ENCODE measurements at places on chromosomes 3 and 15. TPM values are rescaled to one million over a fixed set of nuclear protein-coding genes. Genes with fewer than 3 reads are reported as not detected.

Gene NAA80
- 6.3 TPM for total RNA-seq

GRCh38 chr3:30347679-30348216 is 258.7 kb upstream of the TGFBR2 start:
- DNase-seq = no peak

- no peak for DNase-seq
Observed at GRCh38 chr3:44993471-44994205, 17.6 kb downstream of the EXOSC7 start.

GRCh38 chr3:140093742-140094141 is 158.8 kb downstream of the CLSTN2 start:
- DNase-seq = peak; percentile 46

DNA sequence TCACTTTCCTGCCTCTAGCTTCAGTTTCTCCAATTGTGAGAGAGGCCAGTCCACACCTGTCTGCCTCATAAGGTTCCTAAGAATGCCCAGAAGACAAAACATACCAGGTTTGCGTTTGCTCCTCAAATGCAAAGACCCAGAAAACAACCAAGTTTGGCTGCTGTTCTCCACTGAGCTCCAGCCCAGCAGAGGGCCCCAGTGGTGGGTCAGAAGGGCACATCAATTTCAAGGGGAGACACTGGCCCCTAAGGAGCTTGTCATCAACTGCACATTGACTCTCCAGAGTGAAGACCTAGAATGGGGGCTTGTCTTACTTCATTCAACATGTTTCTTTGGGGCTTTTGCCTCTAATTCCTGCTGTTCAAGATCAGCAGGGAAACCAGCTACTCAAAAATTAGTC is 127.9 kb upstream of the SLC6A11 start:
- DNase-seq = no peak

DNA sequence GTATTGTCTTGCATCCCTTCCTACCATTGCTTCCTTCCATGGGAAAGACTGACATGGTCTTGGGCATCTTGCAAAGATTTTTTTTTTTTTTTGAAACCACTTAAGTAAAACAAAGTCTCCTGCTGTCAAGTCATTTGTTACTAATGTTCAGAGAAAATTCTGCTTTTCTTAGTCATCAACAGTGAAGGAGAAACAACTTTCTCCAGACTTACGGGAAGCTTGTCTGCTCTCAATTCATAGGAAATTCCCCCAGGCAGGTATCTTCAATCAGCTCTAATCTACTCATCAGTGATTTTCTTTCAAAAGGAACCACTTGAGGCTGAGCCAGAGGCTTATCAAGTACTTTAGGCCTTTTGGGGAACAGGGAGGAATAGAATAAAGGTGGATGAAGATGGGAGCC is 15.9 kb upstream of the DRD3 start:
- DNase-seq = no peak

Gene TNIK
- total RNA-seq = 22.5 TPM

DNA sequence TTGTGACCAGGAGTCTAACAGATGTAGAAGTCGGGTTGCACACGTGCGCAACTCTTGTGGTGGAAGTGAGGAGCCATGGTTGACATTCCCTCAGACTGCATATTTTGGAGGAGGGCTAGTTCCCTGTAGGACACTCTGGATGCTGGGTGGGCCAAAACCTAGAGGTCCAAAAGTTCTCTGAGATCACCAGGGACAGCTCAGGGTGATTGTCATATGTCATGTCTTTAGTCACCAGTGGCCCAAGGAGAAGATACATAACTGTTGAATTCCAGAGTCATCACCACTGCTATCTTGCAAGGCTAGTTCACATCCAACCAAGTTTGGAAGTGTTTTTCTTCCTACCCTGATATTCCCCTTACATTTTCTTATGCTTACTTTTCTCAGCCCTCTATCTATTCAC is 95.2 kb upstream of the C3orf80 start:
- no peak for DNase-seq
